ENCODE measurements at places on chromosomes 12 and 14.

- no peak for DNase-seq
These were observed 161.4 kb downstream of the NDUFA12 start for GRCh38 chr12:94841904-94842610.

DNA sequence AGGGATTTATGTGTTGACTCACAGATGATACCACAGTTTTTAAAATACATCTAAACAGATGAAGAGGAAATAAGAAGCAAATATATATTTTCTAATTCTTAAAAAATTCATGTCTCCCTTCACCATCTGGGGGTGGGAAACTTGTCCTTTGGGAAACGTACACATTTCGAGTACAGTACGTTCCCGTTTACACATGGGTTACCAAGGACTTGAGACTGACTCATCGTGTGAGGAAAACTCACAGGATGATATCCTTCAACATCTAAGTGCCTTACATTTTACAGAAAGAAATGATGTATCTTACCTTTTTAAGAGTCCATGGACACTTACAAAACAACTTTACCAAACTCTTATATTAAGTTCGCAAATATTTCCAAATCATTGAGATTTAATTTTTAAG, 16.0 kb upstream of the FBLN5 start:
- no peak for DNase-seq

GRCh38 chr14:40386433-40386832, 954.2 kb upstream of the FBXO33 start:
- DNase-seq = no peak

DNA sequence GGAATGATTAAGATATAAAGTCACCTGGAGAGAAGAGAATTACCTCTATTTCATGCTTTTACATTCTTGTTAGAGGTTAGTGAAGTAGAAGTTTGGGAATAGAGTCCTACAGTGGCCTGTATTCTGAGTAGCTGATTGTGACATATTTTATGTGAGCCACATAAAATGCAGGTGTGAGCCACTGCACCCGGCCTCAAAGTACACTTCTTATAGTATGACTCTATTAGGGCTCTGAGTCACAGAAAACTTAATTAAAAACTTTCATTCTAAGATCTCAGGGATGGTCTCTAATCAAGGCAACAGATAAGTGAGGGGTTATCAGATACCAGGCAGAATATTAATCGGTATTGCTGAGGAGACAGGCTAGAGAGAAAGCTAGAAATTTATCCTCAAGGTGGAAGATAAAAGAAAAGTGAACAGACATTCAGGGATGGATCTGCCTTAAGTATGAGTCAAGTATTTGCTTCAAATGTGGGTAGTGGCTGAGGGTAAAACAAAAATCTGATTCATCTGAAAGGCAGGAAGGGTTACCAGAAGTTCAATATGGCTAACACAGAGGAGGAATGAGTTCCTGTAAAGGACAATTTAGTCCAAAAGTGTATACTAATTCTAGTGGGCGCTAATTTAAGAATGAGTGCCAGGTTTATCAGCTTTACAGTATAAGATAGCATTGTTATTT, 5.5 kb upstream of the G2E3 start:
- DNase-seq = no peak

DNA sequence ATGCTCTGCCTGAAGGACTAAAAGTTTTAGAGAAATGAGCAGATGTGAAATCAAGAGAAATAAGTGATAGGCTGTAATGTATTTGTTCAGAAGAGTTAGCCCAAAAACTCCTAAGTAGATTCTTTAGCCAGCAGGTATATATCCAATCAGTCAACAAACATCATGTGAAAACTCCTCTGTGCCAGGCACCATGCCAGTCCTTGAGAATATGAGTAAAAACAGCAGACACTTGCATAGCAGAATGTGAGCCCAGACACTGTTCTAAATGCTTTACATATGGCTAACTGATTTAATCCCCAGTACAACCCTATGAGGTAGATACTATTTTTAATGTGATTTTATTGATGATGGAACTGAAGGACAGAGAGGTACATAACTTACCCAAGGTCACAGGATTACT, 329.8 kb downstream of the PAWR start:
- no peak for DNase-seq

- DNase-seq = no peak
These were observed 114.8 kb upstream of the FOXN3 start for GRCh38 chr14:89531661-89532335.

- no peak for DNase-seq
These were observed 32.9 kb downstream of the ZFYVE21 start for GRCh38 chr14:103748534-103748857.

DNA sequence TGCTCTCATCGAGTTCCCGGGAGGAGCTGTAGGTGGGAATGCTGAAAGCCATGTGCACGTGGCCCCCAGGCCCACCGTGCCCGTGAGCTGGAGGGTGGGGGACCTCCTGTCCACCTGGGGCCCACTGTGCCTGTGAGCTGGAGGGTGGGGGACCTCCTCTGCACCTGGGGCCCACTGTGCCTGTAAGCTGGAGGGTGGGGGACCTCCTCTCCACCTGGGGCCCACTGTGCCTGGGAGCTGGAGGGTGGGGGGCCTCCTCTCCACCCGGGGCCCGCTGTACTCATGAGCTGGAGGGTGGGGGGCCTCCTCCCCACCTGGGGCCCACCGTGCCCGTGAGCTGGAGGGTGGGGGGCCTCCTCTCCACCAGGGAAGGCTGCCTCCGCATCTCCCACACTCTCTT, 13.9 kb upstream of the NUDT14 start:
- no peak for DNase-seq

- DNase-seq = no peak
These were observed 124.0 kb downstream of the APAF1 start for GRCh38 chr12:98769068-98769467.

GRCh38 chr12:67331123-67331522, 62.0 kb downstream of the CAND1 start:
- no peak for DNase-seq

DNA sequence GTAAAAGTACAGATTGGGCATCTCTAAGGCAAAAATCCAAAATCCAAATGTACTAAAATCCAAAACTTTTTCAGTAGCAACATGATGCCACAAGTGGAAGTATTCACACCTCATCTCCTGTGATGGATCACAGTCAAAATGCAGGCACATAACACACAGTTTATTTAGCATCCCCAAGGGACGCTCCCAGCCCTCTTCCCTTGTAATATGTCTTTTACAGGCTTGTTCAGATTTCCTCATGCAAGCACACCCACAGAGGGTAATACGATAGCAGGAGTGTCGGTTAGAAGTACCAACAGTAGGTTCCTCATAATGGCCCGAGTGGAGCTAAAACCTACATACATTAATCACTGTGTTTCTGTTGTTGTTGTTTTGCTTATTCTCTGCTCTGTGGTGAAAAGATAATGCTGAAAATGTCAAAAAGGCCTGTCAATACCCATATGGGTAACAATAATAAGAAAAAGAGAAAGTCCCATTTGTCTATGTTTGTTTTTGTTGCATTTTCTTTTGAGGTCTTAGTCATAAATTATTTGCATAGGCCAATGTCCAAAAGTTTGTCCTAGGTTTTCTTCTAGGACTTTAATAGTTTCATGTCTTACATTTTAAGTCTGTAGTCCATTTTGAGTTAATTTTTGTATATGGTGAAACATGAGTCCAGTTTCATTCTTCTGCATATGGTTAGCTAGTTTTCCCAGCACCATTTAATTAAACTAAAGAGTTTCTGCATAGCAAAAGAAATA, 133.1 kb downstream of the LRIG3 start:
- no peak for DNase-seq

GRCh38 chr14:100065942-100066574, 836 bp downstream of the EVL start:
- no peak for DNase-seq

DNA sequence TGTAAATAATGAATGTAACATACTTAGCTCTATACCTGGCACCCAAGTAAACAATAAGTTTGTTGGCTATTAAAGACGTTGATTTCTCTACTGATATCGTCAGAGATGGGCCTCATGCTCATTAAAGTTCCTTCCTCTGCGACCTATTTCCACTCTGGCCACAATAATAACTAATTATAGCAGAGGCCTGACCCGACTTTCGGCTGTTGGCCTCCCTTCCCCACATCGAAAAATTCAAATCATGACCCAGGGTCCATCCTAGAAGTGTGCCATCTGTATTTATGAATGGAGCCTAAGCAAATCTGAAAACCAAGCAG, 321 bp upstream of the USP30 start:
- no peak for DNase-seq

DNA sequence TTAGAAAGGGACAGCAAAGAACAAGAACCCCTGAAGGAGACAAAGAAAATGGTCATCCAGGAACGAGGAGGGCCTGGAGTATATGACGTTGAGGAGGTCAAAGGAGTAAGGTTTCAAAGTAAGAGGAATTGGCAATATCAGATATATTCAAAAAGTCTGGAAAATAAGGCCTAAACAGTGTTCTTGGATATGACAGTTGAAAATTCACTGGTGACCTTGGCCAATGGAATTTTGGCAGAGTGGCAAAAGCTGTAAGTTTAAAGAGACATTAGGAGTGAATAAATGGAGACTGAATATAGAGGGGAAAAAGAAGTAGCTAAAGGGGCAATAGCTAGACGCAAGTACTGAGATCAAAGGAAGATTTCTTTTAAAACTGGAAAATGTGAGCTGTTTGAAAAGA, 4.1 kb upstream of the ACTN1 start:
- no peak for DNase-seq

GRCh38 chr12:52602552-52602951, 1.3 kb upstream of the KRT72 start:
- DNase-seq = no peak

GRCh38 chr12:12975322-12976077, 23.5 kb upstream of the GPRC5D start:
- no peak for DNase-seq

GRCh38 chr12:30810918-30811317, 56.2 kb upstream of the CAPRIN2 start:
- no peak for DNase-seq

- DNase-seq = no peak
These were observed 77.0 kb upstream of the FOXN3 start for GRCh38 chr14:89493877-89494634.

DNA sequence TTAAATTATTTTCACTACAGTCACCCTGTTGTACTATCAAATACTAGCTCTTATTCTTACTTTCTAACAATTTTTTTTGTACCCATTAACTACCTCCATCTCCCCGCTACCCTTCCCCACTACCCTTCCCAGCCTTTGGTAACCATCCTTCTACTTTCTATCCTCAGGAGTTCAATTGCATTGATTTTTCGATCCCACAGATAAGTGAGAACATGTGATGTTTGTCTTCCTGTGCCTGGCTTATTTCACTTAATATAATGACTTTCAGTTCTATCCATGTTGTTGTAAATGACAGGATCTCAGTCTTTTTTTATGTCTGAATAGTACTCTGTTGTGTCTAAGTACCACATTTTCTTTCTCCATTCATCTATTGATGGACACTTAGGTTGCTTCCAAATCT, 117.8 kb downstream of the FIGNL2 start:
- no peak for DNase-seq

DNA sequence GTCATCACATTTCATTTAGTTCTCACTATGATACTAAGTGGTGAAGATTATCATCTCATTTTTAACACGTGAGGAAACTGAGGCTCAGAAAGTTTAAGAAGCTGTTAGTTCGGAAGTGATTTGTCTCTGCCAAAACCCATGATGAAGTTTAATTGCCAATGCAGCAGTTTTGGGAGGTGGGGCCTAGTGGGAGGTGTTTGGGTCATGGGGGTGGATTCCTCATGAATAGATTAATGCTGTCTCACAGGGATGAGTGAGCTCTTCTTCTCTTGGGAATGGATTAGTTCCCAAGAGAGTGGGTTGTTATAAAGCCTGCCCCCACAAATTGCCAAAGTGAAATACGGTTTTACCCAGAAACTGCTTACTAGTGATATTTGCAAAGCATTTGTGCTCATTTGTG, 91.5 kb upstream of the IGF1 start:
- DNase-seq = no peak

DNA sequence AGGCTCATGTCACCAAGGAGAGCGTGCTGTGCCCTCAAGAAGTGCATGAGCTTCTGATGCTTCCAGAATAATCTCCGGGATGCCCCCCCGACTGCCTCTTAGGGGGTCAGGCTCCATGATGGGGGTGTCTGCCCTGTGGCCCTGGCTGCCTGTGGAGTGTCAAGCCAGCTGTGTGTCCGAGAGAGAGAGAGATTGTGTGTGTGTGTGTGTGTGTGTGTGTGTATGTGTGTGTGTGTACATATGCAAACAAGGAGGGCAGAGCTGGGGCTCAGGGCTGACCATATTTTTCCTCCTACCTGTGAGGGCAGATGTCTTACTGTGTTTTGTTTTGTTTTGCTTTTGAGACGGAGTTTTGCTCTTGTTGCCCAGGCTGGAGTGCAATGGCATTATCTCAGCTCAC, 5.6 kb upstream of the ALDH2 start:
- DNase-seq = no peak

GRCh38 chr12:28966046-28966780, 182.9 kb upstream of the FAR2 start:
- DNase-seq = no peak

GRCh38 chr12:62711631-62712241, 223.2 kb downstream of the PPM1H start:
- DNase-seq = no peak

DNA sequence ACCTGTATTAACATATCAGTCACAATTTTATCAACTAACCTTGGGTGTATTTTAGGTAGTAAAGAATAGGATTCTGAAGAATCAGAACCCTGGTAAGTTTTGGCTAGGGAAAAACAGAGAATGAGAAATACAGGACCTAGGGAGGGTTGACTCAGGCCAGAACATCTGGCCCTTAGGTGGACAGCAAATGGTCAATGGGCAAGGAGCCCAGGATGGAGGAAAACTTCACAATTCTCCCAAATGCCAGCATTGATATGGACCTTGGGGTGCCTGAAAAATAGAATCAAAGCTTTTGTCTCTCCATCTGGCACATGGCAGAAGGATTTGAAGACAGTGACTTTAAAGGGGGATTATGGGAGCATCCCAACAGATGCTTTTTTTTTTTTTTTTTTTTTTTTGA, 32.7 kb upstream of the PRPF39 start:
- no peak for DNase-seq

DNA sequence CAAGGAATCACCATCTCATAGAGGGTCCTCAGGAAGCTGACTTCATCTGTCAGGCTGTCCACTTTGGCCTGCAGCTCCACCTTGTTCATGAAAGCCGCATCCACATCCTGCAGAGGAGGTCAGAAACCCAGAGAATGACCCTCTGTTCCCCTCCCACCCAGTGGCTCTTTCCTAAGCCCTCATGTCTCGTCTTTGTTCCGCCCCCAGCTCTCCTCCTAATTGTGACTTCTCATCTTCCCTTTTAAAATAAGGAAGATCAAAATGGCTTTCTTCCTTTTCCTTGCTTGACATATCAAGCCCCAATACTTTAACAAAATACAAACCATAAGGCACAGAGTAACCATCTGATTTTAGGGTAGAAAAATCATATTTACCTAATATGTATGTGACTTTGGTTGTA, 4.4 kb downstream of the KRT76 start:
- DNase-seq = no peak

DNA sequence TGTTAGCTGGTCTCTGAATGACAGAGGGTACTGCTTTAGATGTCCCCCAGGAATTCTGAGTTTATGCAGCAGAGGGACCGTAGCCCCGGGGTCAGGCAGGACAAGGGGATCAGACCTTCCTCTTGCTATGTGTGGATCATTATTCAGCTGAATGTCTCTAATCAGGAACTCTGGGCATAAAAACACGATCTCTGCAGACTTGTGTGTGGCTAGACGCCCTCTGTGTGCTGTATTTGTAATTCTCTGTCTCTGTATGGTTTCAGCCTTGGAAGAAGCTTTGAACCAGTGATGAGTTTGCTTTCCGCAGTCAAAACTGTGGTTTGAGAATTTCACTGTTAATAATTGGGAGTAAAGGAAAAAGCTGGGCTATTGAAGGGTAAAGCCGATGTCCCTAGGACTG, 125.3 kb downstream of the ETV6 start:
- DNase-seq = no peak
